DND-41 (cell line): ENCODE measurements at places on chromosomes 16 and 17.

DNA sequence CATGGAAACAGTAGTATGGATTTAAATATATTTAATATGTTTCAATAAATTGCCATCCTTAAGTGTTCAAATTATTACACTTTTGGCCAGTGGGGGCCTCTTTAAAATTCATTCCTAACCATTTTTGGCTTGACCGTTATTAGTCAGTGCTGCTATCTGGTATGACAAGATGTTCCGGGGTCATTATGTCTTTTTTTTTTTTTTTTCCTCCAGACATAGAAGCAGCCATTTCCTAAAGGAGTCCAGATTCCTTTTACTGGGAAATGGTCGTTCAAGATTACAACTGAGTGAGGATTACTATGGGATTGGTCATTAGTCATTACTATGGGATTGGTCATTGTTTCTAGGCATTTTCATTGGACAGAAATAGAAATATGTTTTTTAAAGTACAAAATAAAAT lies 53.4 kb downstream of the NF1 start:
- no peak for DNase-seq

GRCh38 chr16:70579648-70580630 lies 56.3 kb downstream of the SF3B3 start:
- no peak for DNase-seq

DNA sequence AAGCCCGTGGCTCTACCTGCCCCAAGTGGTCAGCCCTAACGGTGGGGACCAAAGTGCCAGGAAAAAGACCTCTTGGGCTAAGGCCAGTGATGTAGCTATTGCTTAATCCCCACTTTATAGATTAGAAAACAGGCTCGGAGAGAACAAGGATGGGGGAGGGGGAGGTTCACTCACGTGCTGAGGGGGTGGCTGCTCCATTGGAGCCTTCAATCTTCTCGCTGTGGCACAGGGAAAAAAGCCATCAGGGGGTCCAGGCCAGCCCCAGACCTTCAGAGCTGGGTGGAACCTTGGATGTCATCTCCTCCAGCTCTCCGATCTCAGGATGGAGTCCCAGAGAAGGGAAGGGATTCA lies 45.9 kb downstream of the SRCIN1 start:
- no peak for DNase-seq

GRCh38 chr17:76467809-76468633 lies 618 bp downstream of the AANAT start:
- no peak for DNase-seq

DNA sequence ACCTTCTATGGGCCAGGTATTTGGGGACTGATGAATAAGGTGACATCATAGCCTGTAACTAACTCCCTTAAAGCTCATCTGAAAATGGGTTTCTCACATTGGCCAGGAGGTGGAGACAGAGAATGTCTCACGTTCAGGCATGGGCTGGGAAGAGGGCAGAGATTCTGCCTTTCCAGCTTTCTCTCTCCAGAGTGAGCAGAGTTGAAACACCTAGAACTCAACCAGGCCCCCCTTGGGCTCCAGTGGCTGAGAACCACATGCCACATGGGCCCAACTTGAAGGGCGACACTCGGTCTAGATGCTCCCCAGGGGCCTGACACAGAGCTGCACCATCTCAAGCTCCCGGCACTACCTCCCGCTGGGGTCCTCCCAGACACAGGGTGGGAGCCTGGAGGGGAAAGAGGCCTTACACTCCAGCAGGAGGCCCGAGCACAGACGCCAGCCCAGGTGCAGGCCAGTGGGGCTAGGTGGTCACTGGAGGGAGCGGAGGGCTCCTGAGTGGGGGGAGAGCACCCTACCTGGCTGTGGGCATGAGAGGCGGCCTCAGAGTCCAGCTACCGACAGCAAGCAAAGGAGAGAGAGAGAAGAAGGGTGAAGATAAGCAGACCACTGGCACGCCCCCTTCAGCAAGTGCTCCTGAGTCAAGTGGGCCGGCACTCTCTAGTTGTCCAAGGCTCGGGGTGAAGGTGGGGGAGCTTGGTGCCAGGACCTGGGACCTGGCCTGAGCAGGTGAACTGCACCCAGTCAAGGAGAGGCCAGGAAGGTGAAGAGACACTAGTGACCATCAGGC lies 55.9 kb downstream of the MYO18A start:
- peak; percentile 66 for DNase-seq

DNA sequence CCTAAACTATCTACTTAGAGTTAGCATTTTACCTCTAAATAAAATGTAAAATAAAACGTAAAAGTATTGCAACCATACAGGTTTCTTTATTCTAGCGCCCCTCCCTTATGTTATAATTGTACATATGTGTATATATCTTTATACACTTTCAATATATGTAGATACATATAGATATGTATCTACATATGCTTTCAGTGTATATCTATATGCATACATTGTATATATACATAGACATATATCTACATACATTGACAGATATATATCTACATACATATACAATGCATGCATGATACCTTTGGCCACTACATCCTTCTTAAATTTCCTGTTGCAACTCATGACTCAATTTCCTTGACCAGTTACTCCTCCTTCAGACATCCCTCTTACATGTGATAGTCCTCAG lies 16.7 kb downstream of the BPTF start:
- DNase-seq = no peak

- no peak for DNase-seq
These were observed 590 bp downstream of the TMEM219 start for GRCh38 chr16:29962344-29962994.
